NCI-H187 treated with DMSO at 0.1 percent for 48 hours (cell line): ENCODE measurements at places on chromosomes 2 and 18.

GRCh38 chr2:26582890-26583289 is 58.3 kb downstream of the CIB4 start:
- no peak for DNase-seq

DNA sequence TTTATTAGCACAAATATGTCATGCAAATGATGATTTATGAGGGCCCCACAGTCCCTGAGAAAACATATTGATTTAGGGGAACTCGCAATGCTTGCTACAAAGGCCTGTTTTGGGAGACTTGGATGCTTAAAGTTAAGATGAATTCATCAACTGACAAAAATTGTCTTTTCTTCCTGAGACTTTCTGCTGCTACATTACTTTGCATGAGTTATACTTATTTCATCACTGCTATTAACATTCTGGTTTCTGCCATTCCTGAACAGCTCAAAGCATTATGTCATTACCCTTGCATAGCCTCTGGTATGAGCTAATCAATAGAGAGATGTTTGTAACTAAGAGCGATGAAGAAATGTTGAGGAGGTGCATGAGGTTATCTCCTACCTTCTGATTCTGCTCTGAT is 74.4 kb downstream of the SOX11 start:
- DNase-seq = no peak

- DNase-seq = peak; percentile 29
These were observed at the start of gene TWSG1 for GRCh38 chr18:9334329-9334972. Gene TWSG1 (plus strand): TSS chr18:9334773. CDS start chr18:9337230, 2,457 bp downstream.

GRCh38 chr2:218296847-218297246 is 4.5 kb upstream of the TMBIM1 start:
- no peak for DNase-seq

- DNase-seq = no peak
These were observed 48.4 kb upstream of the DSG1 start for GRCh38 chr18:31269566-31269965.

DNA sequence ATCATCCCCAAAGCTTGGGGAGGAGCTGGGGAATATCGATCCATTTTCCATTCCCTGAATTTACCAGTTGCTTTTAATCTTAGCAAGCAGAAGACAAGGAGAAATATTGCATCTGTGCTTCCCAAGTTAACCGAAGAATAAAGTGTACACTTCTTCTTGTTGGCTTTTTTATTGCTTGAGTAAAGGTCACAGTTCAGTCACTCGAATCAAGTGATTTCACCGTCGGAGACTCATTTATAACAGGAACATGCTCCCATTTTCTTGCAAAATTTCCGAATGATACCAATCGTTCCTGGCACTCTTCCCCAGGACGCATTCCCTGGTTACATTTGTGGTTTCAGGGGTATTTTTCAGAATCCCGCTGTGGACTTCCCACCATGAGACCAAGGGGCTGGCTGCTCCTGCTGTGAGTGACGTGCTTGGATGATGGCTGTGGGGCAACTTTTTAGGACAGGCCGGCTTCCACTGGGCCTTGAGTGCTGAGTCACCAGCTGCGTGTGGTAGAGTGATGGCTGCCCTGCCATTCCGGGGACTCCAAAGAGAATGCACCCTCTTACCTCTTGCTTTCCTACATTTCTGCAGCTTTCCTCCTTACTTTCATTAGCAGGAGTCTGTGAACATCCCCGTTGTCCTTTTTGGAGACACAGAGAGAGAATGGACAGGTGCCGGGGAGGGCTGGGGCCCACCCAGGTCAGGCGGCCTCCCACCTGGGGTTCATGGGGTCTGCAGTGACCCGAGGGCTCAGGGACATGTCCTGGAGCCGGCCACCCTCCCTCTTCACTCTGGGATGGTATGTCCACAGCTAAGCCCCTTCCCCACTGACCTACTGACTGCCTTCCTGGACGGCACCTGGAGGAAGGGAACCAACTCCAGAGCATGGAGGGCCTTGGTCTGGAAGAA is 60.7 kb upstream of the HDAC4 start:
- no peak for DNase-seq

DNA sequence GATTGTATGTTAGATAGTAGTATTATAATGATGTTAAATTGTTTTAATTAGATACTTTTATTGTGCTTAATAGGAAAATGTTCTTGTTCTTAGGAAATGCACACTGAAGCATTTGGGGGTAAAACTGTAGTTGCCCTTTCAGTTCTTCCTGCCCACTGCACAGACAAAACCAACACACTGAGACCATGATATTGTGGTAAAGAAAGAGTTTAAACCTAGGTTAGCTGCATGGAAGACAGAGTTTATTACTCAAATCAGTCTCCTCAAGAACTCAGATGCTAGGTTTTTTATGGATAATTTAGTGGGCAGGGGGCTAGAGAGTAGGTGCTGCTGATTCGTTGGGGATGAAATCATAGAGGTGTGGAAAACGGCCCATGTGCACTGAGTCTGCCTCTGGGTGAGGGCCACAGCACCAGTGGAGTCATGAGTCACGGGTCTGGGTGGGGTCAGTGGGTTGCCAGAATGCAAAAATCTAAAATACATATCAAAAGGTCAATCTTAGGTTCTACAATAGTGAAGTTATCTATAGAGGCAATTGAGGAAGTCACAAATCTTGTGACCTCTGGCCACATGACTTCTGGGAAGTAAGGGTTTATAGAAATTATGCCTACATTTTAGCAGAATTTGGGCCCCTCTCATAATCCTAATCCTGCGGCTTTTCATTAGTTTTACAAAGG is 283.4 kb upstream of the FBXO11 start:
- DNase-seq = no peak

GRCh38 chr2:143124445-143124844 is 4.8 kb upstream of the ARHGAP15 start:
- DNase-seq = no peak

DNA sequence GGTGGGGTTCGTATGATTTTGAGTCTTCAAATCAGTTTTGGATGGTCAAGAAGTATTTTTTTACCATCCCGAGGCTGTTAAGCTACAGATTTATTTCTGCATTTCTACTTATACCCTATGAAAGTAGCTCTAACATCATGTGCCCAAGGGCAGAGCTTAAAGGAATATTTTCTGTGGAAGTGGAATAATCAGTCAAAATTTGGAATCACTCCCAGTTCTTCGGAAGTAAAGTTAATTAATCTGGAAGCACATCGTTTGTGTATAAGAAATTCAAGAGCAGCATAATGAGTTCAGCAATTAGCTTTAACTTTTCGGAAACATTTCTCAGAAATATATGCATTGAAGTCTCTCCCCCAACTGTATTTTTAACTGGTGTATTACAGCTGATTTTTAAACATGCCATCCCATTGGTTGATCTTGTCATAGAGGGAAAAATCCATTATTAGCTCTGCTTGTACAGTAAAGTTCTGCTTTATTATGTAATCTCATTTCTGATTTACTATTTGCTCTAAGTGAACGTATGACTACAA is 510.1 kb downstream of the DCC start:
- no peak for DNase-seq

- no peak for DNase-seq
These were observed 2.1 kb downstream of the POMC start for GRCh38 chr2:25165992-25166875.

DNA sequence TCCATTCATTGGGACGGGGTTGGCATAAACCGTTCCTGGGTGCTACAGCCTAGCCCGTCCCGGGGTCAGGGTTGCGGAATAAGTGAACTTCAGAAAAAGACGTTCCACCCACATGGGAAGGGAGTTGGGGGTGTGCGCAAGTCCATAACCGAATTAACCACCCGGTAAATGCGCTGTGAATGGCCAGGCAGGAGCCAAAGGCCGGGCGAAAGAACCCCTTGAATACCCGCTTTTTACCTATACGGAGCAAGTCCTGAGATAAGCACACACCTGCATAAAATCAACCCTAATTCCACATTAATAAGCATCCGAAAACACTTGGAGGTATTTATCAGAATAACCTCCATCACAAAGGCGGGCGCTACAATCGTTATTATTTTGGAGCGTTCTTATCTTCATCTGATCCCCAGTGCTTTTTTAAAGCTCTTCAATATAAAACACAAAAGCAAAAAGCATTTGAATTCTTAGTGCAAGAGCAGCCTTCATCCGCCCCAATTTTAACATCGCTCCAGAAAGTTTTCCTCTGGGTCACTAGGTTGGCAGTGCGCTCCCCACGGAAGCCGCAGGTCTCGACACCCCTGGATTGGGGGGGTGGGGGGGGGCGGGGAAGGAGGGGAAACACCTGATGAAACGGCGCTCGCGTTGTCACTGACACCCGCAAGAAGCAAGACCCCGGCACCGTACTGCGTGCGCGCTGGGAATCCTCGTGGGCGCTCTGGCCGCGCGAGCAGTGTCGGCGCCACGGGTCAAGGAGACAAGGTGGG is 1.2 kb downstream of the SATB2 start:
- DNase-seq = no peak

GRCh38 chr2:86193901-86194567 is 1.2 kb downstream of the IMMT start:
- DNase-seq = no peak

DNA sequence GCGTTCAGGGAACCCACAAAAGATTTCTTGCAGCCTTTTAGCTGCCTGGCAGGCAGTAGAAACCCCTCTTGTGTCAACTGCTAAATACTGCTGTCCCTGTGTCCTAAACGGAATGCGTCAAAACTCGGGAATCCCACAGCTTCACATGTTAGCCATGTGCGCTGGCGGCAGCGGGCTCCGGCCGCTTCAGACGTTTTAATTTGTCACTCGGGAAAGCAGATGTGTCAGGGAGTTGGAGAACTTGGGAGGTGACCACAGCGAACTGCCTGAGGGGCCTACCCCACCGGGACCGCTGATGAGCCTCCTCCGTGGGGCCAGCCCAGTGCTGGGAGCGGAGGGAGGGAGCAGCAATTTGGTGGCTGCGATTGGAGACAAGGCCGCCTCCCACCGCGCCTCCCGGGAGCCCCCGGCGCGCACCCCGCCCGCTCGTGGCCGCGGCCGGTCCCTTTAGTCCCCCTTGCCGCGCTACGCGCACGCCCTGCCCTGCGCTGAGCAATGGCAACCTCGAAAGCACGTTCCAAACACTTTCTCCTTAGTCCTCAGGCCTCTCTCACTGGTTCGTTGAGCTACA is 146.1 kb upstream of the SATB2 start:
- no peak for DNase-seq

DNA sequence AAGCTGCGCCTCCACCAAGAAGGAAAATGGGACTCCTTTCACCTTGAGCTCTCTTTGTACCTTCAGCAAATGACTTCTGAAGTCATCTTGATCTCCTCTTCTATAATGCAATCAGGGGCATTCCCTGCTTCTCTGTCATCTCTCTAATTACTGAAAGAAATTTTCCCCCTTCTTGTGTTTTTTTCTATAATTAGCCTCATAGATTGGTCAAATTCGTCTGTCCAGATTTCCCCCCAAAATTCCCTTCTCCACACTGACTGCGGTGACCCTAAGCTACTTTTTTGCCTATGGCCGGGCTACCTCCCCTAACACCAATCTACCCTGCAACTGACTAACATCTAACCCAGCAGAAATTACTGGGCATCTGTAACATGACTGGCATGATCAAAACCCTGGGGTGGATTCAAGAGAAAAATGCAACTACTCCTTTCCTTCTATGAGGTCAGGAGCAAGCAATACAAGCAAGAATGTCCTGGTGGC is 168.6 kb downstream of the BCL2 start:
- DNase-seq = no peak

DNA sequence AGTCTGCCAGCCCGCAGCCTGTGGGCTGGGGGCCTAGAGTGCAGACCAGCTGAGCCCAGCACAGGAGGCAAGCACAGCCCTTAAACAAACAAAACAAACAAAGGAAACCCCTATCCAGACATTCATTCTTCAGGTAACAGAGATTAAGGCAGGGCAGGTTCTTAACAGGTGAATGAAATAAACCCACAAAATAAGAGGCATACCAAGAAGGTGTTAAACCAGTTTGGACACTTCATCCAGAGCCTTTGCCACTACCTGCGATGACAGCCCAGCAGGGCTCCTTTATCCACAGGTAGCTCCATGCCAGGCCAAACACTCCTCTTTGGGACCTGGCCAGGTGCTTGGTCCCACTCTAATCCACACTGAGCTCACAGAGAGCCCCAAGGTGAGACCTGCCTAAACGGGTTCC is 209.7 kb upstream of the SIX2 start:
- no peak for DNase-seq

DNA sequence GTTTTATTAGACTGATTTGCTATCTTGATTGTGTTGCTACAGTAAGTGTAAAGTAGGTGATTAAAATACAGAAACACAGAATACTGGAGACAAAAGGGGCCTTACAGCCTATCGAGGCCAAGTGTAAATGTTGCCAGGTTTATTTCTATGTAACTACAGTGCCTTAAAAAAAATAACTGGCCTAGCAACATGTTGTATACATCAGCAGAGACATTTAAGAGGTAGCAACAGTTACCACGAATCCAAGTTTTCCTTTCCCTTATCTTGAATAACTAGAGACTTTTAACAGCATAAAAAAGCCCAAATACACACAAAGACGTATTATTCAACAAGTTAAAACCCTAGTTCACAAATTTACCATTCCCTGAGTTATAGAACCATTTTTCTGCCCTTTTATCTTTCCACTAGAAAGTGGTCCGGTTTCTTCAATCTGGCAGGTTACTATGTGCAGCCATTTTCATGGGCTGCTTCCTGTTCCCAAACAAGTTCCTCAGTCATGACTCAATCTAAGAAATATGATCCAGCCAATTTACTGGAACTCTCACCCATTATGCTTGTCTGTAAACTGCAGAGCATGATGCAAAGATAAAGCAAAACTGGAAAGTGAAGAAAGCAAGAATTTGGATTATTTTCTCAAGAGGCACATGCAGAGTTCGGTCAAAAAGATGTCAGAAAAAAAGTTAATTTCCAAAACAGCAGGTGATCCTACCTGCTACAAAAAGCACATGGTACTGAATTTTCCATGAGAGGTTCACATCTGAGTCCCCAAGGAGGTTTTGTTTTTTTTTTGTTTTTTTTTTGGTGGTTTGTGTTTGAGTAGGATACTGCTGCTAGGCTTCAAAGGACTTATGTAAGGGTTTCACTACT is 22.2 kb downstream of the NFE2L2 start:
- no peak for DNase-seq

DNA sequence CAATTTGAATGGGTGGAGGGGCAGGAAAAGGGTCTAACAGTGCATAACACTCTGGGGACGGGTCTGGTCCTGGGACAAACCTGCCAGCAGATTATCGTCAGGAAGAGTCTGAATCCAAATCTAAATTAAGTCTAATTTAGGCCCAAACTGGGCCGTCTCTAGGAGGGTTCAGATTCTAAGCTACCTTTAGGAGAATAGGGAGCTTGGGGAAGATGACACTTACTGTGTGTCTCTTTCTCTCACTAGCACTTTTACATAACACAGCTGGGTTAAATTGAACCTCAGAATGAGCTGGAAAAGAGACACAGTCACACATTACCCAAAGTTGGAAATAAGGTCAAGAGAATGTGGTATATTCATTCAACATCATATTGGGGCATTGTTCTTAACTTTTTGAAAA is 228.8 kb downstream of the KCNH7 start:
- no peak for DNase-seq

GRCh38 chr2:29898999-29899398 is 22.4 kb downstream of the ALK start:
- DNase-seq = no peak

DNA sequence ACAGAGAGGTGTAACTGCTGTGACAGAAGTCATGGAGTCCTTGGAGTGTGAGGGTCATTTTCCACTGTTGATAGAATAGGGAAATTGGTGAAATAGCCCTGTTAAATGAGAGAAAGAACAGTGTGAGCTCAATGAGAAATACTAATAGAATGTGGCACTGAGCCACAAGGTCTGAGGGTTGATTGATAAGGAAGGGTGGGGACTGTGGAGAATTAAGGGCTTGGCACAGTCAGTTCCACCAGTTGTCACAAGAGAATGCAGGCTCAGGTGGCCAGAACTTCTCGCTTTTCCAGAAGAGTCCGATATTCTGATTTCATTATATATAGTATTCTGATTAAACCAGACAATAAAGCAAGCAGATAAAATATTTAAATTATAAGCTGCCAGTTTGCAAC is 9.1 kb upstream of the IL1RN start:
- DNase-seq = no peak
